ENCODE measurements at places on chromosomes 5 and 9. TPM values are rescaled to one million over a fixed set of nuclear protein-coding genes. Genes with fewer than 3 reads are reported as not detected.

HCN1 gene
- total RNA-seq = 0.19 TPM

SLC34A3 gene
- total RNA-seq = not detected

FBN2 gene
- 19.4 TPM for total RNA-seq

KCNV2 gene
- total RNA-seq = not detected

ENTPD2 gene
- total RNA-seq = not detected

TRAF2 gene
- 17.1 TPM for total RNA-seq

CDH6 gene
- 10.9 TPM for total RNA-seq

SLC36A2 gene
- not detected for total RNA-seq

SHISAL2B gene
- total RNA-seq = not detected

PCDHGB3 gene
- 4.2 TPM for total RNA-seq

HTR4 gene
- 0.27 TPM for total RNA-seq

CDC23 gene
- total RNA-seq = 19.5 TPM

NDST1 gene
- 58.3 TPM for total RNA-seq

QRFP gene
- not detected for total RNA-seq

GADD45G gene
- 63.5 TPM for total RNA-seq

TERT gene
- total RNA-seq = not detected

NME5 gene
- total RNA-seq = 1.2 TPM

PRRT1B gene
- not detected for total RNA-seq

KCNN2 gene
- total RNA-seq = 2.8 TPM

SPATA31E1 gene
- not detected for total RNA-seq

DIRAS2 gene
- not detected for total RNA-seq

LVRN gene
- 4.2 TPM for total RNA-seq

TRPM3 gene
- 1.2 TPM for total RNA-seq

PCDHA8 gene
- not detected for total RNA-seq

ZDHHC11B gene
- total RNA-seq = 9.5 TPM

MVB12B gene
- total RNA-seq = 17.9 TPM

PCDHA9 gene
- total RNA-seq = 0.47 TPM

C7 gene
- total RNA-seq = 396 TPM

IL4 gene
- not detected for total RNA-seq

FUBP3 gene
- 51.3 TPM for total RNA-seq

FBXO10 gene
- 5.3 TPM for total RNA-seq

NIPAL4 gene
- total RNA-seq = 3.0 TPM

FAM200C gene
- 7.2 TPM for total RNA-seq

PTGES gene
- 3.8 TPM for total RNA-seq

TAS2R1 gene
- not detected for total RNA-seq

DMGDH gene
- total RNA-seq = 7.2 TPM

WDR38 gene
- total RNA-seq = not detected

TAL2 gene
- not detected for total RNA-seq

BTNL3 gene
- total RNA-seq = not detected

HTR1A gene
- not detected for total RNA-seq

ENHO gene
- total RNA-seq = 0.31 TPM

HAVCR2 gene
- 15.2 TPM for total RNA-seq

HEMGN gene
- total RNA-seq = not detected

All from gastroesophageal sphincter (tissue), 4 donors.